ENCODE measurements at places on chromosomes 11 and 22. TPM values are rescaled to one million over a fixed set of nuclear protein-coding genes. Genes with fewer than 3 reads are reported as not detected.
A peak's percentile ranks its signal among the peaks of the same experiment; 100 is the strongest.

FLRT1 gene
- total RNA-seq = not detected

KIRREL3 gene
- not detected for total RNA-seq

USH1C gene
- not detected for total RNA-seq

TMEM45B gene
- 0.64 TPM for total RNA-seq

TRMU gene
- 70.0 TPM for total RNA-seq

C11orf98 gene
- total RNA-seq = 147 TPM

YPEL4 gene
- total RNA-seq = 0.38 TPM

CCDC116 gene
- total RNA-seq = 0.34 TPM

LRRN4CL gene
- 0.21 TPM for total RNA-seq

AQP11 gene
- total RNA-seq = 0.27 TPM

BRD1 gene
- 23.2 TPM for total RNA-seq

SHISAL1 gene
- not detected for total RNA-seq

ZNF215 gene
- 2.4 TPM for total RNA-seq

GRCh38 chr22:20548806-20549205, 41.4 kb downstream of the MED15 start:
- DNase-seq = no peak

DNA sequence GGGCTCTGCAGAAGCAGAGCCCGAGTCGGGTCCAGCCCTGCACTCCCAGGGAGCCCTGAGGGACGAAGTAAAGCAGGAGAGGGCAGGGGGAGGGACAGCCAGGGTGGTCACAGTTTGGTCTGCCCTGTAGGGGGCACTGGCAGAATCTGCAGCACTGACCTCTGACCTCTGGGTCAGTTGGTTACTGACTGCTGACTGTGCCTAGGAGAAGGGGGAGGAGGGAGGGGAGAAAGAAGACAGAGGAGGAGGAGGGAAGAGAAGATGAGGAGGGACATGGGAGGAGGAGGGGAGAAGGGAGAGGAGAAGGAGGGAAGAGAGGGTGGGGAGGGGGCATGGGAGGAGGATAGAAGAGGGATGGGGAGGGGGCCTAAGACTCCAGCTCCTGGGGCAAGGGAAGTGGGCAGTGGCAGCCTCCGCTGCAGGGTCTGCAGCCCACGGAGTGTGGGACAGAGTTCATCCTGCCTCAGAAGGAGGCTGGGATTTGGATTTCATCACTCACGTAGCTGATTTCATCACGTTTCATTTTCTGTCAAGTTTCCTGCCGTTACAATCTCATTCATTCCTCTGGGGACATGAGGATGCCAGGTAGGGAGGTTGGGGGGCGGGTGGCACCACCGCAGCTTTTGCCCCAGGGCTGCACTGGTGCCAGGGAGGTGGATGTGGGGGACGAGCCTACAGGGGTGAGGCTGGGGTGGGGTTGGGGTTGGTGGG, 55.2 kb downstream of the FLRT1 start:
- no peak for DNase-seq

- no peak for DNase-seq
These were observed 90.8 kb downstream of the FAM168A start for GRCh38 chr11:73507086-73507485.

GRCh38 chr11:112903340-112903739, 57.9 kb upstream of the NCAM1 start:
- DNase-seq = no peak

DNA sequence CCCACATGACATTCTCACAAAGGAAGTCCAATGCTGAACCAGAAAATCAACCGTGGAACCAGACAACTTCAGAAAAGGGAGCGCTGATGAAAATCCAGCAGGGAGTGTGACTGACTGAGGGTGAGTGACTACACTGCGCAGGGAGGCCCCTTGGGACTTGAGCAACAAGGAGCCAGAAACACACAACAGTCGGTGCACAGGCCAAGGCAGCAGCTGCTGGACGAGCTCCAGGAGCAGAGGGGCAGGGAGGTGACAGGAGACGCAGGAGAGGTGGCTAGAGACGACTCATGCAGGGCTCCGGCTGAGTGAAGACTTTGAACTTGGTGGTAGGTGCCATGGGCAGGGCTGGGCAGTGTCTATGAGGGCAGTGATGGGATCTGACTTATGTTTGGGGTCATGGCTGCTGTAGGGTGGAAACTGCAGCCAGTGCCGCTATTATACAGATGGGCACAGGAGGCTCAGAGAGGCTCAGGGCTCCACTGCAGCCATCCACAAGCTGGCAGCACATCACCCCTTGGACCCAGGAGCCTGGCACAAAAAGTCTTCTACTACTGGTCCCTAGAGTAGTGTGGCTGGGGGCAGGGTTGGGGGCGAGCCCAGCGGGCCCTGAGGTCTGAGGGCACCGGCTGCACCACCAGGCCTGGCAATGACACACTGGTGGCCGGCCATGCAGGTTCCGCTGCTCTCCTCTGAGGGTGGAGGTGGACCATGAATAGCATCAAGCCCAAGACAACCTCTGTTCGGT, 10.3 kb upstream of the FADD start:
- DNase-seq = no peak

DNA sequence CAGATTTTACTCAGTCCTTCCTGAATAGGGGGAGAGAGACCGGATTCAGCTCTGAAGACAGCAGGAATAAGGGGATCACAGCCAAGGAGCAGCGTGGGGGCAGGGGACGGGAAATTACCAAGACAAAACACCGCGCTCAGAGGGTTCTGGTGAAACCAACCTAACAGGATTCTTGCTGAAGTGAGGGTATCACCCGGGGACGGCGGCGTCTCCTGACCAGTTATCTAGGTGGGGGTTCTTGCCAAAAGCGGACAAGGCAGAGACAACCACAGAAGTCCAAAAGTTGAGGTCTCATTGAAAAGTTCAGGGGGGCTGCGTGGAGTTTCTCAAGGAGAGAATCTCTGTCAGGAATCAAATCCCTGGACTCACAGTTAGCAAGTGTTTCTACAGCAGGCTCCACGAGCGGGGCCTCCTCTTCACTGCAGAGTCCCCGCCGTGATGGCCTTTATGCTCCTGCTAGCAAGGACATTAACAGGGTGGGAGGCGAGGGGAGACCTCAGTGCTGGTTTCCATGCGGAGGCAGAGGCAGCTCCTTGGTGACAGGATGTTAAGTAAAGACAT, 291.0 kb downstream of the BRD1 start:
- DNase-seq = no peak

DNA sequence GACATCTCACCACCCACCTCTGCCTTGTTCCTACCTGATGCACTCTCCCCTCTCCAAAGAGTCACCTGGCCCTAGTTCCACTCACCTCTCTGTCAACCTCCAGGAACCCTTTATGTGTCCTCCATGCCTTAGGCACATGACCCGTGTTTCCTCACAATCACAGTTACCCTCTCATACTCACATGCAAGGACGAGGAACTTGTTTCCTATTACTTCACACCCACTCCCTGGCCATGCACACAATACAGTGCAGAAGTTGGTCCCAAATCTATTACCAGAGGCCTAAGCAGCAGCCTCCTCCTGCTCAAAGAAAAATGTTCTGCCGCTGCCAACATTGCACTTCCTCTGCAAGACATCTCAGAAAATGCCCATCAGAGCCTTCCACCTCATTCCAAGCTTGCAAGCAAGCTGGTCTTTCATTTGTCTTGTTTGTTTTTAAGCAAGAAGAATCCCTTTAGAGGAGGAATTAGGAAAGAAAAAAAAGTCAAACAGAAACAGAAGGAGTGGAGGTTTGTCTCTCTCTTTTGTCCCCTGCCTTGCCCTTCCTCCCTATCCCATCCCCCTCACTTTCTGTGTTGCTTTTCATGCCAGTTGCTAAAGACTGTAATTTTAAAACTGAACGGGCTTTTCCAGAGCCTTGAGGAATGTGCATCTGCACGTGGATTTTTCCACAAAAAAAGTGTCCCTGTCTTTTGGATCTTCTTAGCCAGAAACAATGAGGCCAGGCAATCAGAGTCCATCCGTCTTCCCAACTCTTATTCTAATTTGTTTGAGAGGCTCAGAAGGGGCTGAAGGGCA, 63.4 kb downstream of the KCNJ1 start:
- no peak for DNase-seq

- no peak for DNase-seq
These were observed 87.6 kb downstream of the UVRAG start for GRCh38 chr11:75902631-75903030.

DNA sequence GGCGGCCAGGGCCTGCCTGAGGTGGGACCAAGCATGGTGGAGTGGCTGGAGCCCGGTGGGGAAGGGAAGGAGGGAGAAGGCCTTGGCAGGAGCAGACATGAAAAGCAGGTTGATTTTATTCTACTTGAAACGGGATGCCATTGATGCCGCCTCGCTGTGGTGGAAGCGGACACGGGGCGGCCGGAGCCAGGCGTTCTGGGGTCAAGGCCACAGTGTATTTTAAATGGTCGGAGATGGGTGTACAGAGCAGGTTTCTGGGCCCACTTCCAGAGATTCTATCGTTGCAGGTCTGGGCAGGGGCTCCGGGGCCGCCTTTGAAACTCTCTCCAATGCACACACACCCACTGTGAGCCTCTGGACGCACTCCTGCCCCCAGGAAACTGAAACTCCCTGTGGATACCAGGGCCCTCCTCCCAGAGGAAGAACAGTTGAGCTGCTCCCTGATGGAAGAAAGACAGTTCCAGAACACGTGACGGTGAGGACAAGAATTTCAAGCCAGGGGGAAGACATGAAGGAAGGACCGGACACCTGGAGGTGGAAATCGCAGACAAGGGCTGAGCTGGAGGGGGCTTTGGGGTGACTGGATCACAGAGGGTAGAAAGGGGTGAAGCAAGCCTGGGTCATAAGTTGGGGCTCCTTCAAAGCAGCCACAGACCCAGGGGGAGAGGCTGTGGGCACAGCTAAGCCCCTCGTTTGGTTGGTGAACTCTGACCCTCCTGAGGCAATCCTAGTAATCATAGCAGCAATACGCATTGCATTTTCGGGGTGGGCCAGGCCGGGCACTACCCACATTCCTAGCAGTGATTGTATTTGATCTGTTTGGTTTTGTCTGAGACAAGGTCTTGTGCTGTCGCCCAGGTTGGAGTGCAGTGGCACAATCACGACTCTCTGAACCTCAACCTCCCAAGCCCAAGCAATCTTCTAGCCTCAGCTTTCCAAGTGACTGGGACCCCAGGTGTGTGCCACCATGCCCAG, 12.3 kb upstream of the LINC01488 start:
- DNase-seq = no peak

DNA sequence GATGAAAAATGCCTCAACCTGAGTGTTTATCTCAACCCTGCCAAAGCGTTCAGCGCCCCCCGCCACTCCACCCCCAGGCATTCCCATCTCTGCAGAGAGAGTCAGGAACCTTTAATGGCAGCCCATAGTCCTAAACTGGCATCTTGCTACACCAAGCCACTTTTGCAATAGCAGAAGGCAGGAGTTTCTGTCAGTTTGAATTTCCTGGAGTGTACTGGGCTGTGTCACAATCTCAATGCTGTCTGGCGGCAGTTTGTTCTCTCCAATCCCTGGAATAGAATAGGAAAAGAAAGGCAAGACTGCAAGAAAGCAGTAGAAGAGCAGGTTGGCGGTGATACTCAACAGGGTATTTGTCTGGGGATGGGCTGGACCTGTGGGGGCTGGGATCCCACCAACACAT, 32.9 kb upstream of the FLI1 start:
- DNase-seq = no peak

GRCh38 chr11:3896644-3897043, 41.2 kb downstream of the STIM1 start:
- no peak for DNase-seq

DNA sequence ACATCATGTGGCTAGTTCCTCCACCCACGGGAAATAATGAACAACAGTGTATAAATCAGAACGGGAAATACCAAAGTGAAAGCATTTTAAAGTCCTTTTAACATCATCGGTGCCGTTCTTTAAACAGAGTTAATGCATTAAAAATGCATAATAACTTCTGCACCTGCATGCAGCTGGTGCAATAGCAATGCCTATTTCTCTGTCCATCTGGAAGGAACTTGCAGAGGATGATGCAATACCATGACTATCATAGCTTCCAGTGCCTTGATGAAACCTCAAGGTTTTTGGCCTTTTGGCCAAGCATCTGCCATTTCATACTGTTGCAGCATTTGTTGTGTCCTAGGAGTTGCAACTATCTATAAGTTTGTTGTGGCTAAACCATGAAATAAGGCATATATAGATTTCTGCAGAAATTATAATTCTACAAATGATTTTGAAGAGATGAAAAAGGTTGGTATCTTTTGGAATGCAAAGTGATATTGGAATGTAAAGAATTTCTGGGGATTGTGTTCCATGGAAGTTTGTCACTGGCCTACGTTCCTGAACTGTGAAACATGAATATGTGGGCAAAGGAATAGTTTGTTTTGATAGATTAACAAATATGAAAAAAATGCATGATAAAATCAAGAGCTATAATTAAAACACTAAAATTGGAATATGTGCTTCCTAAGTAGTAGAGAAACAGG, 9.8 kb upstream of the EIF3F start:
- no peak for DNase-seq

DNA sequence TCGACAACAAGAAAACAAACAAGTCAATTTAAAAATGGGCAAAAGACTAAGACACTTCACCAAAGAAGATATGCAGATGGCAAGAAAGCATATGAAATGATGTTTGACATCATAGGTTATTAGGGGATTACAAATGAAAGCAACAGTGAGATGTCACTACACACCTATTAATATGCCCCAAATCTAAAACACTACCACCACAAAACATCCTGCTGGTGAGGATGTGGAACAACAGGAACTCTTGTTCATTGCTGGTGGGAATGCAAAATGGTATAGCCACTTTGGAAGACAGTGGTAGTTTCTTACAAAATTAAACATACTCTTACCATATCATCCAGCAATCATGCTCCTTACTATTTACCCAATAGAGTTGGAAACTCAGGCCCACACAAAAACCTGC, 29.0 kb downstream of the PRRG4 start:
- DNase-seq = no peak

GRCh38 chr22:22243033-22243680, 1.4 kb upstream of the VPREB1 start:
- DNase-seq = no peak

- peak; percentile 96 for DNase-seq
These were observed at the start of gene TMEM179B for GRCh38 chr11:62787005-62787759. Gene TMEM179B (plus strand): TSS chr11:62787402. CDS start chr11:62787432, 30 bp downstream.

- no peak for DNase-seq
These were observed 136.9 kb downstream of the MYO18B start for GRCh38 chr22:25878933-25879332.

Data from activated naive CD8-positive, alpha-beta T cell treated with anti-CD3 and anti-CD28 coated beads for 36 hours (primary cell).